ENCODE measurements at places on chromosomes 2 and 18. TPM values are rescaled to one million over a fixed set of nuclear protein-coding genes. Genes with fewer than 3 reads are reported as not detected.

DNA sequence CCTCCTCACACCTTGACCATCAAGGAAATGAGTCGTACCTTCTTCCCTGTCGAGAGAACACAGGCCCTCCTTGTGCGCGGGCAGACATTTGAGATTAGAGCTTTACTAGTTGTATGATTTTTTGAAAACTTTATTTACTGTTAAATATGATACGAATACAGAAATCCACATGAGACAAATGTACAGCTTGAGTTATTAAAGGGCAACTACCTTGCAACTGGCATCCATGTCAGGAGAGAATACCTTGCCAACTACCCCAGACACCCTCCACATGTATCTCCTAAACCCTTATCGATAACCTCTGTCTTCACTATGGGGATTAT is 28.3 kb downstream of the KLHL23 start:
- H3K4me1 ChIP-seq = peaks cover 19% of the 10 kb centered on the region
- no peak for DNase-seq
- H3K36me3 ChIP-seq = peaks cover 4% of the 10 kb centered on the region
- peak overlapping the region; percentile 48 for H3K4me3 ChIP-seq

- H3K4me3 ChIP-seq = no peak overlapping the region
- no peak for DNase-seq
- H3K27ac ChIP-seq = no peak overlapping the region
- H3K36me3 ChIP-seq = no peaks in the 10 kb centered on the region
These were observed 120.1 kb downstream of the ACTR3 start for GRCh38 chr2:114010001-114010400.

DNA sequence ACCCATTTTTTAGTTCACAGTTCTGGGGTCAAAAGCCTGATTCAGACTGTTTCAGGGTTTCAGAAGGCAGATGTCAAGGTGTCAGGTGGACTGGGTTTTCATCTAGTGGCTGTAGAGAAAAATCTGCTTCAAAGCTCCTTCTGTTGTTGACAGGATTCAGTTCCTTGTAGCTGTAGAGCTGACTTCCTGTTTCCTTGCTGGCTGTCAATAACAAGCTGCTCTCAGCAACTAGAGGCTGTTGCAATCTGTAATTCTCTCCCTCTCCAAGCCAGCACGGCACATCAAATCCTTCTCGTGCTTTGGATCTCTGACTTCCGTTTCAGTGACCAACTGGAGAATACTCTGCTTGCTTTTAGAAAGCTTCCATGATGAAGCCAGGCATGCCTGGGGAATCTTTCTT is 179.4 kb downstream of the DOK6 start:
- no peaks in the 10 kb centered on the region for H3K27me3 ChIP-seq
- peak overlapping the region; percentile 28 for H3K4me3 ChIP-seq
- DNase-seq = no peak

DNA sequence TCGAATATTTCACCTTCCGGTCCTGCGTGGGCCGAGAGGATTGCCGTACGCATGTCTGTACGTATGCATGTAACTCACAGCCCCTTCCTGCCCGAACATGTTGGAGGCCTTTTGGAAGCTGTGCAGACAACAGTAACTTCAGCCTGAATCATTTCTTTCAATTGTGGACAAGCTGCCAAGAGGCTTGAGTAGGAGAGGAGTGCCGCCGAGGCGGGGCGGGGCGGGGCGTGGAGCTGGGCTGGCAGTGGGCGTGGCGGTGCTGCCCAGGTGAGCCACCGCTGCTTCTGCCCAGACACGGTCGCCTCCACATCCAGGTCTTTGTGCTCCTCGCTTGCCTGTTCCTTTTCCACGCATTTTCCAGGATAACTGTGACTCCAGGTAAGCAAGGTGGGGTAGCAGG is at the start of gene SERPINB5:
Gene SERPINB5, plus strand, starts transcription at position 291 of the 400 bp plus-strand sequence. CDS start 7,471 bp downstream, outside the sequence.
- H3K36me3 ChIP-seq = no peaks in the 10 kb centered on the region
- H3K4me1 ChIP-seq = no peaks in the 10 kb centered on the region
- no peak within 1 kb of the TSS for H3K4me3 ChIP-seq
- peaks cover 30% of the 10 kb centered on the region for H3K27me3 ChIP-seq
- DNase-seq = no peak

DNA sequence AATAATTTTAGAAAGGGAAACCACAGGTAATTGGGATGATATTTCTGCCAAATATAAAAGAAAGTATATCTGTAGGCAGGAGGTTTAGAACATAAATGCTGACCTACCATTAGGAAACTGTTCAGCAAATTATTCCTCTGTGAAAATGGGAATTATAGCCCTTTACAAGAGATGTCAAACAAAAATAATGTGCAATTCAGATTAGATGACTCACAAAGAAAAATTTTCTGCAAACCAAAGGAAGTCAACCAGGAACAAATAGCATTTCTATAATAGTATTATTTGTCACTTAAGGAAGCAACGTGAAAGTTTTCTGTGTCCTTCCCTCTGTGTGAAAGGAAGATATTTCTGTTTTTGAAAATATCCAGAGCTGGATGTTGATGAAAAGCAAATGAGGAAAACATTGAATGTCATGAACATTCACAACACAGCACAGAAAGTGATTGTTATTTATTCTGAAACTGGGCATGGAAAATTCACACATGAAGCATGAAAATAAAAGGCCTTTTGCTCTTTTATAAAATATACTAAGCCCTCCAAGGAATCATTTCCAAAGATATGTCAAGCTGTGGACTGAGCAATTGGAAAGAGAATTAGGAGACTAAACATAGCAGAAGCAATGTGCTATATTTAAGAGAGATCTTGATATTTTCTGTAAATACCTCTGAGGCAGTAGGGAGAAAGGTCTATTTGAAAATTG is 57.9 kb upstream of the SPHKAP start:
- H3K27ac ChIP-seq = no peak overlapping the region
- H3K27me3 ChIP-seq = no peaks in the 10 kb centered on the region
- H3K4me3 ChIP-seq = no peak overlapping the region
- H3K36me3 ChIP-seq = no peaks in the 10 kb centered on the region
- no peak for DNase-seq

GRCh38 chr2:126784621-126785020 is 114.1 kb upstream of the TEX51 start:
- H3K4me3 ChIP-seq = no peak overlapping the region
- H3K4me1 ChIP-seq = no peaks in the 10 kb centered on the region
- peaks cover 5% of the 10 kb centered on the region for H3K27me3 ChIP-seq
- no peak overlapping the region for H3K27ac ChIP-seq
- H3K36me3 ChIP-seq = no peaks in the 10 kb centered on the region

- no peak overlapping the region for H3K4me3 ChIP-seq
- peaks cover 8% of the 10 kb centered on the region for H3K27me3 ChIP-seq
- no peaks in the 10 kb centered on the region for H3K4me1 ChIP-seq
- DNase-seq = no peak
- H3K27ac ChIP-seq = no peak overlapping the region
- no peaks in the 10 kb centered on the region for H3K36me3 ChIP-seq
These were observed 57.7 kb downstream of the ARHGEF4 start for GRCh38 chr2:130894326-130894942.

GRCh38 chr2:46410273-46411244 is 68.8 kb upstream of the TMEM247 start:
- peaks cover 2% of the 10 kb centered on the region for H3K36me3 ChIP-seq
- DNase-seq = no peak
- no peaks in the 10 kb centered on the region for H3K27me3 ChIP-seq
- H3K27ac ChIP-seq = no peak overlapping the region
- no peaks in the 10 kb centered on the region for H3K4me1 ChIP-seq
- H3K4me3 ChIP-seq = no peak overlapping the region

GRCh38 chr2:32949260-32949659 is 2.5 kb downstream of the LTBP1 start:
- no peak overlapping the region for H3K4me3 ChIP-seq
- H3K27me3 ChIP-seq = peaks cover 44% of the 10 kb centered on the region
- peaks cover 11% of the 10 kb centered on the region for H3K4me1 ChIP-seq
- H3K27ac ChIP-seq = no peak overlapping the region

DNA sequence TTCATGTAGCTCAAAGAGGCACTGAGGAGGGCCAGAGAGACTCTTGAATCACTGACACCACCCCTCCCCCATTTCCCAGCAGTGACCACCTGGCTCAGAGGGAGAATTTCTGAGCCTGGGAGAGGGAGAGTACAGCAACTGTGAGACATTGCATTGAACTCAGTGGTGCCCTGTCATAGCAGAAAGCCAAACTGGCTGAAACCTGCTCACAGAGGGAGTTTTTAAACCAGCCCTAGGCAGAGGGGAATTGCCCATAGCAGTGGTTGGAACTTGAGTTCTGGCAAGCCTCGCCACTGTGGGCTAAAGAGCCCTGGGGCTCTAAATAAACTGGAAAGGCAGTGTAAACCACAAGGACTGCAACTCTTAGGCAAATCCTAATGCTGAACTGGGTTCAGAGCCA is 243.1 kb downstream of the ADCYAP1 start:
- H3K36me3 ChIP-seq = no peaks in the 10 kb centered on the region
- H3K27me3 ChIP-seq = no peaks in the 10 kb centered on the region
- H3K27ac ChIP-seq = no peak overlapping the region
- no peak overlapping the region for H3K4me3 ChIP-seq

- H3K4me1 ChIP-seq = peaks cover 17% of the 10 kb centered on the region
- H3K27ac ChIP-seq = no peak overlapping the region
- H3K36me3 ChIP-seq = peaks cover 14% of the 10 kb centered on the region
- no peak for DNase-seq
- H3K27me3 ChIP-seq = no peaks in the 10 kb centered on the region
These were observed 26.5 kb downstream of the PPP4R3B start for GRCh38 chr2:55590810-55591440.

DNA sequence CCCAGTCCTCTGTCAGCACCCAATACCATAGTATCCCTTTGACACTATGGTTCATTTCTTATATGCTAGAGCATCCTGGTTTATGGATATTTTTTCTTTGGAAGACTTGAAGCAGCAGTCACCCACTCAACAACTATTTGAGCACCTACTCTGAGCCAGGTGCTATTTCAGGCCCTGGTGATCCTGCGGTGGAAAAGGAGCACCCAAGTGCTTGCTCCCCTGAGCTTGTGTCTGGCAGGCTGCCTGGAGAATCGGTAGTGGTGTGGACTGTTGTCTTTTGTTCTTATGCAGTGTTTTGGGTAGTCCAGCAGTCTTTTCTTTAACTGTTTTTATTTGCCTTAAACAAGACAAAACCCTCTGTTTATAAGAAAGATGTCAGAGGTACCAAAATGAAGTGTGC is 28.9 kb downstream of the NCK2 start:
- H3K4me1 ChIP-seq = peaks cover 76% of the 10 kb centered on the region
- peaks cover 21% of the 10 kb centered on the region for H3K36me3 ChIP-seq
- H3K27ac ChIP-seq = peak overlapping the region; percentile 75

DNA sequence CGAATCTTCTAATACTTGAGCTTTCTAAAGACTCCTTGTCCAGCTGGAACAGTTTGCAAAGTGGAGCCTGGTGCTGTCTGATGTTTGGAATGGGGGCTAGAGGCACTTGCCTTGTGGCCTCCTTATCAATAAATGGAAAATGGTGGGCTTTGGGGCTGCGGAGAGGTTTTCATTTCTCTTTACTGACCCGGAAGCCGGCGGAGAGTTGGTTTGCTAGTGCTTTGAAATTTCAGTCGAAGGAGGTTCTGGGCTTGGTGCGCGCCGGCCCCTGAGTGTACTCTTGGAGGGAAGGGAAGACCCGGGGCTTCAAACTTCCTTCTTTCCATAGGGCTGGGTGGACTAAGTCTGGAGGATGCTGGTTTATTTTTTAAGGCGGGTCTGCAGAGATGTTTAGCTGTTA is 714 bp downstream of the RPIA start:
- peak overlapping the region; percentile 87 for H3K4me3 ChIP-seq
- H3K27ac ChIP-seq = peak overlapping the region; percentile 87
- H3K36me3 ChIP-seq = peaks cover 3% of the 10 kb centered on the region
- no peaks in the 10 kb centered on the region for H3K27me3 ChIP-seq

- DNase-seq = no peak
- H3K36me3 ChIP-seq = no peaks in the 10 kb centered on the region
- H3K27me3 ChIP-seq = peaks cover 8% of the 10 kb centered on the region
- H3K27ac ChIP-seq = no peak overlapping the region
- no peak overlapping the region for H3K4me3 ChIP-seq
These were observed 68.0 kb downstream of the FAM124B start for GRCh38 chr2:224333726-224334482.

Gene IL1RL2
- total RNA-seq = not detected

Gene CNGA3
- total RNA-seq = not detected

Gene SERPINB3
- total RNA-seq = not detected

Gene ITSN2
- 91.3 TPM for total RNA-seq

Gene MDH1B
- 0.44 TPM for total RNA-seq

Gene AKAIN1
- not detected for total RNA-seq

All from activated naive CD8-positive, alpha-beta T cell treated with anti-CD3 and anti-CD28 coated beads, Interleukin-2, amount 10 ng/mL, durations not matched to agents 7 days and 5 days (primary cell).